H4 (cell line): ENCODE measurements at places on chromosomes 12 and 14.

DNA sequence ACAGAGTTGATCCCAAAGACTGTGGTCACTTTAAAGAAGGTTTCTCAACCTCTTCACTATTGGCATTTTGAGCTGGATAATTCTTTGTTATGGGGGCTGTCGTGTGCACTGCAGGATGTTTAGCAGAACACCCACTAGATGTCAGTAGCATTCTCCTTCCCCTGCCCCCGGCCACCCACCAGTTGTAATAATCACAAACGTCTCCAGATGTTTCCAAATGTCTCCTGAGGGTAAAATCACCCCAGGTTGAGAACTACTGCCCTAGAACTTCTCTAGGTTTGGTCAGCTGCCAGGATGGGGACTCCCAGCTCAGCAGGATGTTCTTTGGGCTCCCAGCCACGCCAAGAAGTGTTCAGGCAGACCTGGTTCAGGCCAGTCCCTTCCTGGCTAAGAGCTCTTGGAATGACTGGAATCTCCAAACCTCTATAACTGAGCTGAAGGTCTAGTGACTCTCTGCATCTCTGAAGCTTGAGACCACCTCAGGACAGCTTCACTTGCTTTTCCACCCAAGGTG lies 12.5 kb upstream of the AJUBA start:
- peak; percentile 64 for DNase-seq

- DNase-seq, result no peak
Measured at GRCh38 chr12:81274637-81275529, 197.0 kb downstream of the ACSS3 start.

GRCh38 chr14:71687166-71687831 lies 244.9 kb upstream of the RGS6 start:
- DNase-seq, result no peak

DNA sequence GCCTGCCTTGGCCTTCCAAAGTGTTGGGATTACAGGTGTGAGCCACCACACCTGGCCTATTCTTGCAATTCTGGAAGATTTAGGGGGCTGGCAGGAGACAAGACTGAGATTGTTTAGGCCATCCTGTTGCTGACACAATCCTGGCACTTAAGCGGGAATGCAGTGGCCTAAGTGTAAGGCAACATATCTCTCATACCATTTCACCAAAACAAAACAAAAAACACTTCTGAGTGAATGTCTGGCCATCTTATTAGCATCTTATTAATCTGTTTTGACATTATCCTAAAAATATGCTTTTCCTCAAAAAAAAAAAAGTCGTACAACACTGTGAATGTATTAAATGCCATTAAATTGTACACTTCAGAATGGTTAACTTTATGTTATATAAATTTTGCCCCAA lies 67.6 kb downstream of the DENND5B start:
- DNase-seq, result no peak

GRCh38 chr14:71804992-71805391 lies 127.2 kb upstream of the RGS6 start:
- peak; percentile 40 for DNase-seq

GRCh38 chr14:67852926-67853604 lies 33.5 kb downstream of the RAD51B start:
- no peak for DNase-seq

GRCh38 chr14:89330236-89331002 lies 86.6 kb downstream of the FOXN3 start:
- DNase-seq, result peak; percentile 65

DNA sequence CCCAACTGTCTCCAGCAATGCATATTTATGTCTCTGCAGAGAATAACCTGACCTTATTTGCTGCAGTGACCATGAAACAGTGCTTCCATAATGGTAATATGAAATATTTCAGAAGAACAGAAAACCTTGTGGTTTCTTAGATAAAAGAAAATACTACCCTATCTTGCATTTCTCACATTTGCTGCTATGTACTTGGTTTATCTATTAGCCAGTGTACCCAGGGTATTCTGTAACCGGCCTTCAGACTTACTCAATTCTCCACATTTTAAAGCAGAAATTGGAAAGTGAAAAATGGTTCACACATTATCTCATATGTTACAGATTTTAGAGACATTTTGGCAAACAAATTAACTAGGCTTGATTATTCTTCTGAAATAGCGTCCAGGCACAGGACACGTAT lies 57.9 kb upstream of the CCDC91 start:
- DNase-seq, result no peak

GRCh38 chr14:103923863-103924262 lies 4.4 kb upstream of the TDRD9 start:
- DNase-seq, result no peak

DNA sequence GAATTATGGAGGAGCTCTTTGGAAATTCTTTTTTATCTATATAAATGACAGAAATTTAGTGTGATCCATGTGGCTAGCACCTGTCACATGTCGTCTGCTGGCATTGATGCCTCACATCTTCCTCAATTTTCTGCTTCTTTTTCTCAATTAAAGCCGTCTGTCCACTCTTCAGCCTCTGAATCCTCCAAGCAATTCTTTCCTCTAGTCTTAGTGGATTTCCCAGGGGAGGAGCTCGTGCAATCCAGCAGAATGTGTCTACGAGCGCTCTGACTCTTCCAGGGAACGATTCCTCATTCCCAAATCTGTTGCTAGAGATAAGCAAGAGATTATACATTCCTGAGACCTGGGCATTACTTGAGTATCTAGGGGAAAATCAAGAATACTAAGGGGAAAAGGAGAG lies 176.6 kb downstream of the EMP1 start:
- DNase-seq, result no peak

- no peak for DNase-seq
Measured at GRCh38 chr12:69385038-69385437, 25.5 kb downstream of the YEATS4 start.

DNA sequence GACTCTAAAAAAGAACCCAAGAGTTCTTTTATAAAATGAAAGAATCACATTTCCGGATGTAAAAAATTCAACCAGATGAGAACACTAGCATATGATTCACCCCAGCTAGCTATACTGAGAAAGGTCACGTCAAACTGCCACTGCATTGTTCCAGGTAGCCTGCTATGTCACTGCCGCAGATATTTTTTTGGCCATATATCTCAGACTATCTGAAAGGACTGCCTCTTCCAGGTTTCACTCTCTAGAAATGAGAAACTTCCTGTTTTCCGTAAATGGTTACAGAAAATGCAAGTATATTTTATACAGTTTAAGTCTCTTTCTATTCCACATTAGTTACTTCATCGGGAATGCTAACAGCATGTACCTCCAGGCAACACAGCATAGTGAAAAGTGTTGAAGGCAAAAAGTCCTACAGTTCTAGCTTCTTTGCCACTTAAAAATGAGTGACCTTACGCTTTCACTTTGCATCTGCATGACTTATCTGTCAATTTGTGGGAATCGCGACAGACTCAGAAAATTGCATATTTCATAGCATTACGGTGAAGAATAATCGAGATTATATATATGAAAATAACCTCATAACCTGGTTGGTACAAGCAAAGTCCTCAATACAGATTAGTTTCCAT lies 105.2 kb downstream of the MED13L start:
- no peak for DNase-seq

DNA sequence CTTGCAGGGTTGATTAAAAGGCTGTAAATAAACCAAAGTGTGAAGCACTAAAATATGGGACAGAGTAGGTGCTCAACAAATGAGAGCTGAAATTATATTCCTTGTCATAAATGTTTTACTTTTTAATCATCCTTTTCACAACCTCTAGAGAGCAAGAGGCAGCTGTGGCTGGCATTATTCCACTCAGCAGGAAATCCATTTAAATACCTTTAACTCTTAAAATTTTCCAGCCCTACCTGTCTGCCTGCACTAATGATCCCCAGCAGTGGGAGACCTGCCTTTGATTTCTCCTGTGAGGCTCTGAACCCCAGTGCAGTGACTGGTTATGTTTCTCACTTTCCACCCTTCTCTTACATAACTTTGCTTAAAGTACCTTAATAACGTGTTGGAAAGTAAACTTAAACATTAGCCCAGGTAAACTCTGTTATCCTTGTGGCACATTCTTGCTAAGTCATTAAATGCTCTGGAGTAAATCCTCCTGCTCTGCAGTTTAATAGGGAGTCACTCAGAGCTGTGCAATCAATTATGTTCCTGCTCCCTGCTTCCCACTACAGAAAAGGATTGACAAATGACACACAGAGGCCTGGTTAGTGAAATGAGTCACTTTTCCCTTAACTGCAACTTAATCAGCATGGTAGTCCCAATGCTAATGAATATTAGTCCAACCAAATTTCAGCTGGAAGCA lies 755.7 kb upstream of the USP15 start:
- no peak for DNase-seq

DNA sequence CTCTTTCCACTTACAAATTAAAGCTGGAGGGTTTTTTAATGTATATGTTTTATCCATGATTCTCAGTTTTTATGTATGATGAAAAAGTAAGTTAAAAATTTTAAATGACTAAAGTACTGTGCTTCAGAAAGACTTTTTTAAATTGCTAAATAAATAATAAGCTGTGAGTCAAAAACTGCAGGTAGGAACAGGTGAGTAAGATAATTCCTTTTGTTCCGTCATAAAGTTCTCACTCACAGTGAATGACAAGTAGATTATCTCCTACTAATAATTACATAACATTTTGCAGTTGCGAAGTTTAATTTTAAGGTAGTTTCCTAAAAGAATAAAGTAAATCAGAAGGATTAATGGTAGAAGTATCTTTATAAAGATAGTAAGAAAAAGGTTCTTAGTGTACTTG lies 78.0 kb downstream of the PRKCH start:
- no peak for DNase-seq

DNA sequence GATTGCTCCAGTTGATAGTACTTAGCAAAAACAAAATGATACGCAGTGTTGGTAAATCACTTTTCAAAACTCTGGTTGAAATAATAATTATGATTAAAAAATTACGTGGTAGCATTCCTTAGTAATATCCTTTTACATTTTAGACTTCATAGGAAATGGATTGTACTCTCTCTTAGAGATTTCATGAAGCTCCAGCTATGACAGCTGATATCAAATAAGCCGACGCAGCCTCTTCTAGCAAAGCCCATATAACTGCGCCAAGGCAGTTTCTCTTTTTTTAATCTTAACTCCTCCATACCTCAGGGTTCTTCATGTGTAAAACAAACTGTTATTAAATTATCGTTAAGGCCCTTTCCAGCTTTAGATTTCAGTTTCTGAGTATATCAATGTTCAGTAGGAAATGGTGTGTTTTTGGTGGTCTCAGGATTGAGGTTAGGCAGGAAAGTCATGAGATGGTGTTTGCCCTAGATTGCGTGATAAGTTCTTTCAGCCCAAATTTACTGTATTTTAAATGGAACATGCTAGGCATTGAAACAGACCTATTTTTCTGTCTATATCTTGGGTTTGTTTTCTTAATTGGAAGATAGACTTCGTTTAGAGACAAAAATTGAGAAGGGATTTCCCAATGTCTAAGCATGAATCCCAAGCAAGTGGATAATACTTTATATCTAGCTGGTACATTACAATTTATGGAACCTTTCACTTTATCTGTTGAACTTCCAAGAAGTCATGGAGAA lies 902 bp upstream of the CFL2 start:
- no peak for DNase-seq

- no peak for DNase-seq
Measured at GRCh38 chr12:77047341-77048109, 17.8 kb downstream of the E2F7 start.

- DNase-seq, result peak; percentile 27
Measured at GRCh38 chr12:77031745-77032144, 33.6 kb downstream of the E2F7 start.

DNA sequence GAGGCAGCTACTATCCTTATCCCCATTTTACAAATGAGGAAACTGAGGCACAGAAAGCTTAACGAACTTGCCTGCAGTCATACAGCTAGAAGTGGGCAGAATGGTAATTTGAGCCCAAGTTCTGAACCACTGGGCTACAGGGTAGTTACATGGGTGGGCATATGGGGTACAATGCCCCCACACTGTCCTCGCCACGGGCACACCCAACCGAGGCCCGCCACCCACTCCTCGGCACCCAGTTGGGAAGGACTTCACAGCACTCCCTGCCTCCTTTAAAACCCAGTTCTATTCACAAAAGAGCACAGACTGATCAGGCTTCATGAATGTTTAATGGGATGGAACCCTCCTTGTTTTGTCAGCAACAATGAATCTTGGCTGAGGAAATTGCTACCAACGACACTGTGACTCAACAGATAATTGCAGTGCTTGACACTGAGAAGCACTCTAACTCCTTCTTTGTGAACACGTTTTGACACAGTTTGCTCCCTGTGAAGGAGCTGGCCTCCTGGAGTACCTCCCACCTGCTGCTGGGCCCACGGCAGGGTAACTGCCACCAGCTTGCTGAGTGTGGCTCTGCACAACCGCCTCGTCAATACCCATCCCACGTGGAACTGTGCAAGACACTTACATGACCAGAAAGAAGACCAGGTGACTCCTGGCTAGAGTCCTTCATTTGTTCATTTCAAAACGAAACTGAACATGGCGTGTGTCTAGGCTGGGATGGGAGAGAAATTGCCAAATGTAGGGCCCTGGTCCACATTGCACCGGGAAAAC lies 63.5 kb downstream of the CLMN start:
- no peak for DNase-seq

GRCh38 chr12:49641748-49642369 lies 18.5 kb downstream of the PRPF40B start:
- no peak for DNase-seq

DNA sequence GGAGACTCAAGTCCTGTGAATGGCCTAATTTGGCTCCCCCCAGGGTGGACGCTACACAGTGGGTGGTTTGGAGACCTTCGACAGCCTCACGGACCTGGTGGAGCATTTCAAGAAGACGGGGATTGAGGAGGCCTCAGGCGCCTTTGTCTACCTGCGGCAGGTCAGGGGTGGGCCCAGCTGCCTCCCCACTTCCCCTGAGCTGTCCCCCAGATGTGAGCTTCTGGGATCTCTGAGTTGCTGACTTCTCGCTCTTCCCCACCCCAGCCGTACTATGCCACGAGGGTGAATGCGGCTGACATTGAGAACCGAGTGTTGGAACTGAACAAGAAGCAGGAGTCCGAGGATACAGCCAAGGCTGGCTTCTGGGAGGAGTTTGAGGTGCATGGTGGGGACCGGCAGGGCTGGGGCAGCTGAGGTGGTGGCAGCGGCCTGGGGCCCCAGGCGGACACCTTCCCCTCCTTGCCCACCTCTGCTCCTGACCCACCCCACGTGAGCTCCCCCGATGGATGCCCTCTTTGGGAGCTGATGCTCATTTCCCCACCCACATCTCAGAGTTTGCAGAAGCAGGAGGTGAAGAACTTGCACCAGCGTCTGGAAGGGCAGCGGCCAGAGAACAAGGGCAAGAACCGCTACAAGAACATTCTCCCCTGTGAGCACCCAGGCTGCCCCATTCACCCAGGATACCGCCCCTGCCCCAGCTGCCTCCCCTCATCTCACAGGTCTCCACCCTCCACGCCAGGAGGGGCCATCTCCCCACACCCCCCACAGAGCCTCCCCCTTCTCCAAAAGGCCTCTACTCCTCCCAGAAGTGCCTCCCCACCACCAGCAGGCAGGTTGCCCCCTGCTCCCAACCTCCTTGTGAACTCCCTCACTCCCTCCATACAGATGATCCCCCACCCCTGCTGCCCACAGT lies 4.2 kb downstream of the PTPN6 start:
- no peak for DNase-seq
